Activated CD4-positive, alpha-beta T cell treated with anti-CD3 and anti-CD28 coated beads, Interleukin-2, amount 50 U/mL, for 1 hour (primary cell): ENCODE measurements at places on chromosomes 11 and 22.

- no peak for DNase-seq
Measured at GRCh38 chr11:97815667-97816066, 1205.1 kb upstream of the CNTN5 start.

GRCh38 chr11:117559698-117560097 is 232.0 kb downstream of the CEP164 start:
- no peak for DNase-seq

GRCh38 chr11:127037001-127037400 is 36.4 kb upstream of the KIRREL3 start:
- DNase-seq, result no peak

- DNase-seq, result no peak
Measured at GRCh38 chr11:41921746-41922390, 462.4 kb upstream of the LRRC4C start.

- no peak for DNase-seq
Measured at GRCh38 chr22:20043997-20044342, 23.1 kb downstream of the TANGO2 start.

DNA sequence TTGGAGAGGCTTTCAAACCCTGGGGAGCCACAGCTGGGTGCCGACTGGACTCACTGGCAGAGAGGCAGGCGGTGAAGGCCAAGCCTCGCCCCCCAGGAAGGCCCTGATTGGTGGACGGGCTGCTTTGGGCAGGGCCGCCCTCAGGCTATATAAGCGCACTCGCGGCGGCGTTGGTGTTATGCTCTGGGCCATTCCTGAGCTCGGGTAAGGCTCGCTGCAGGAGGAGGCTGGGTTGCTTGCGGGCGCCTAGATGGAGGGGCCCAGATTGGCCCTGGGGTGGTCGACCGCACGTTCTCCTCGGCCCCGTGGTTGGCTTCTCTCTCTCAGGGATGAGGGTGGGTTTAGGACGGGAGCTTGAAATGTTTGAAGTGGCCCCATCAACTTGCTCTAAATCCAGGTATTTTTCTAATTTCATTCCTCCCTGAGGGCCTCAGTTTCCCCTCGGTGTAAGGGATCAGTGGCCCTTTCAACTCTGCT is at the start of gene SPDYC:
SPDYC (plus strand) TSS at position 176 of the 477 bp plus-strand sequence. CDS start 1,125 bp downstream, outside the sequence.
- no peak for DNase-seq

DNA sequence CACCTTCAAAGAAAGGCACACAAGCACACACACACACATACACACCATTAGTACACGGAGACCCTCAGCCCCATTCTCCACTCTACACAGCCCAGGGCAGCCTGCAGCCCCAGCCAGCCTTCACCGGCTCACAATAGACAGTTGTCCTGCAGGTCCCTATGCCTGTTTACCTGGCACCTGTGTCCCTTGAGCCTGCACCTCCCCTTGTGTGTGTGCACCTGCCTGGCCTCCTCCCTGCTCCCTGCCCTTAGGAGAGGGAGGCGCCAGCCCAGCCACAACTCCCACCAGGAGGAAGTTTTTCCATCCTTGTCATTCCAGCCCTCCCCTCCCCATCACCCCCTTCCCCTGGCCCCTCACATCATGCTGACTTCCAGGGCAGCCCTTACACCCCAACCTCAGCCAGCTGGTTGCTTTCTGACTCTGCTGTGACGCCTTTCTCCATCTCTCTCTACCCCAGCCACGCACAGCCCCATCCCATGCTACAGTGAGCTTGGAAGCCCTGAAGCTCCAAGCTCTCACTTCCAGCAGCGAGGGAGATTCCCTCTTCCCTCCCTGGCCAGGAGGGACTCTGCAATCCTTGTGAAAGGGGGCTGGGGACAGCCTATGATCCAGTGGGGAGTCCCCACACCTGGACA is 4.4 kb downstream of the AHNAK start:
- DNase-seq, result no peak

- no peak for DNase-seq
Measured at GRCh38 chr22:31241200-31241599, 29.1 kb downstream of the LIMK2 start.

GRCh38 chr22:23716811-23717801 is 26.3 kb downstream of the RGL4 start:
- peak; percentile 78 for DNase-seq

GRCh38 chr11:96964661-96965060 is 574.8 kb downstream of the JRKL start:
- DNase-seq, result no peak

DNA sequence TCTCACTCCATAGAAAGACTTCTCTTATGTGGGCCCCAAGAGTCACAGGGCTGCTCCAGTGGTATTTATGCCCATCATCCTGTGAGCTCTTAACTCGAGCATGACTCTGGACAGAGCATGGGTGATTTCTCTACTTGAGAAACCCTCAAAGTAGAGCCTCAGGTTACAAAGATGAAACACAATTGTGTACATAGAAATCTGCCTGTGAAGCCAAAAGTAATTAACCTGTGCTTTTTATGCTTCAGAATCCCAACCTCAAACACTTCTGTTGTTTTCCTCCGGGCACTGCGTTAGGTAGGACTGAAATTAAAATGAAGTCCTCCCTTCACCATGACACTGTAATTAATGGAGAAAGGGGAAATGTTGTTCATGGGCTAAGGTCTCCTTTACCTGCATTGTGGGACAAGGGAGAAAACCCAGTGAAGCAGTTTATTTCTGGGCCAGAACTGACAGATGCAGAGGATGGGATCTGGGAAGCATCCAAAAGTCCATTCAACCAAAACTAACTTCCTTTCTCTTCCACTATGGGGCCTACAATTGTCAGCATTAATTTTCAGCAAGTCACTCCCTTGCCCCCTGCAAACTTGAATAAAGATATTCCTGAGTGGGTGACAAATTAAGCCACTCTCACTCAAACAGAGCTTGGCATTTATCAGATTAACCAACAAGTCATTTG is 24.1 kb upstream of the POU2AF1 start:
- DNase-seq, result no peak

GRCh38 chr11:68925611-68926010 is 21.9 kb downstream of the IGHMBP2 start:
- DNase-seq, result no peak

DNA sequence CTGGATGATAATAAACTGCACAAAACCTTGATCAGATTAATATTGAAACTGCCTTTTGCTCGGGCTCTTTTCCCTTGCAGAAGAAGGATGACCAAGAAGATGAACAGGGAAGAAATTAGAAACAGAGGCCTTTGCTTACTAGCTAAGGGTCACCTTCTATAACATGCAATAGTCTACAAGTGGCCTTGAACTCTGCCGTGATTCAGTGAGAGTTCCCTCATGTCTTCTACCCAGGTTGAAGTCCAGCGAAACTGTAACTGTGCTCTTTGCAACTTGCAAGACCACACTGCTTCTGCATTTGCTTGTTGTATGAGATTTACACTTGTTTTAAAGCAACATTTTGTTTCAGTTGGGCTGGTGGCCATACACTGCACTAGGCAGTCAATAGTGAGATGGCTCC is 108.4 kb downstream of the IGLL1 start:
- no peak for DNase-seq

DNA sequence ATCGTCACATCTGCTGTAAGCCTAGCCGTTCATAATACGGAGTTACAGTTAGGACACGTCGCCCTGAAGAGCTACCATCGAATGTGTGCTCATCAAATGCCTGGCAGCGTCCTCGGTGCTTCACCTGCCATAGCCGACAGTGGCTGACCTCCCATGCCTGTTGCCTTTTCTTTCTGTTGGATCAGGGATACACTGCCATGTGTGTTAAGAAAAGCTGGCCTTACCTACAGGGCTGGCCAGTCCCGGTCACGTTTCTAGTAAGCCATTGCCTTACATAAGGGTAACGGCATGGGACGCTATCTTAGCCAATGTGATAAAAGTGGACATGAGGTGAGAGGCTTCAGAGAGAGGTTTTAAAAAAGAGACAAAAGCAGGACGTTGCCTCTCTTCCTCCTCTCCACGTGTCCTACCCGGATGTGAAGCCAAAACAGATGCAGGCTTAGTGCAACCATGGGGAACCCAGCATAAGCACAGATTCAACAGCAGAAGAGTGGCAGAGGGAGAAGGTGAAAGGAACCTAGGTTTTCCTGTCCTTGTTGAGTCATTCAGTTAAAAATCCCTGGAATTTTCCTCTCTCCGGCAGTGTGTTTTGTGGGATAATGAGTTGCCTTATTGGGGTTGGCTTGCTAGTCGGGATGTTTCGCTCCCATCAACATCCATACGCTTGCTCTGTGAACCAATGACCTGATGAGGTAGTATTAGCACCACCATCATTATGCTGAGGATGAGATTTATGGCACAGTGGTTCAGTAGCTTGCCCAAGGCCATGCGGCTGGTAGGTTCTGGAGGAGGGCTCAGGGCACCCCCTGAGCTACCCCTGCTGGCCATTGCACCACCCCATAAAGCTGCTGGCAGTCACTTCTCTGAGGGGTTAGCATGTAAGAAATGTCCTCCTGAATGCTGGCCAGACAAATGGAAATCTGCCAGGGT is 67.4 kb upstream of the B3GAT1 start:
- no peak for DNase-seq

GRCh38 chr22:49011769-49012648 is 815.7 kb downstream of the BRD1 start:
- no peak for DNase-seq

DNA sequence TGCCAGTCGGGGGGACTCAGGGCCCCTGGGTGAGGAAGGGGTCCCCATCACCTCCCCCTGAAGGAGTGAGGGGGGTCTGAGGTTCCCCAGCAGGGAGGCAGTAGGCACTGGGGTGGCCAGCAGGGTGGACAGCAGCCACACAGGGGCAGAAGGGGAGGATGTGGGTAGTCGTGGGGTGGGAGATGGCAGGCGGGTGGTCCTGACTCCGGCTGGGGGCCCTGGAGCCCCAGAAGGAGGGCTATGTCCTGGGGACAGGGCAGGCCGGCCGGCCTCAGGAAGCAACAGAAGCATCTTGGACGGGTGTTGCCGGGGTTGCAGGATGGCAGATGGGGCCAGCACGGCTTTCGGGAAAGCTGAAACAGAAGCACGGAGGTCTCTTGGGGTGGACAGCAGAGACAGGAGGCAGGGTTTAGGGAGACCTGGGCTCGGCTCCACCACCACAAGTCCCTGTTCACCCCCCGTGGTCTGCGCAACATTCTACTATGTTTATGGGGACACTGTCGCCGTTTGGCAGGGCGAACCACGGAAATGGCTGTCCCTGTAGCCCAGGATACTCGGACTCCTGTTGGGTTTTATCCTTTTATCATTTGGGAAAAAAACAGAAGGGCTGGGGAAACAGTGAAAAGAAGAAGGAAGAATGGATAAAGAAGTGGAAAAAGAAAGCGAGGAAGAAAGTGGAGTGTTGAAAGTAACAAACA is 14.1 kb downstream of the VWCE start:
- DNase-seq, result no peak

DNA sequence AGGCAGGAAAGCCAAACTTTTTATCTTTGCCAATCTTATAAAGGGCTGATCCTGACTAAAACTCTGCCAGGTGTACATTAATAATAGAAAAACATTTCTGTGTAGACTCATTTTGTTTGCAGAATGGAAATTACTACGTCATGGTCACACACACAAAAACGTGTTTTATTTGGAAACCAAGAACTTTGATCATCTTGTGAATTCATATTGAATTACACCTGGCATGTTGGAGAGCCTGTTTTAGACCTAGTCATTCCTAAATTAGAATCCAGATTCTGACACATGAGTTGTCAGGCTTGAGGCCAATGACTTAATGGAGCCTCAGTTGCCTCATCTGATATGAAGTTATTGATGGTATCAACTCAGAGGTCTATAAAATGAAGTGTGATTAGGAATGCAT is 235.6 kb upstream of the TENM4 start:
- DNase-seq, result no peak

DNA sequence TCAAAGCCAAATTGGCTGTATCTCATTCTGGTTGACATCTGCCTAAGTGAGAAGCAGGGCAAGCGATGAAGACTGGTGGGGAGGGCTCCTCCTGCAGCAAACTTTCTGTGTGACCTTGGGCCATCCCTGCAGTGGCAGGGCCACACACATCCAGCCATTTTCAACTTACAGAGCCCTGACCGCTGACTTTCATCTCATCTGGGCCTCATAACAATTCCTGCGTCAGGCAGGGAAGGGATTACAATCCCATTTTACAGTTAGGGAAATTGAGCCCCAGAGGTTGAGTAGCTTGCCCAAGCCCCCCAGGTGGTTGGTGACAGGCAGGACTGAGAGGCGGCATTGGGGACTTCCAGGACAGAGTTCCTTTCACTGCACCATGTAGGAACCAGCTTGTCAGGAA is 21.9 kb downstream of the TPBGL start:
- DNase-seq, result no peak

DNA sequence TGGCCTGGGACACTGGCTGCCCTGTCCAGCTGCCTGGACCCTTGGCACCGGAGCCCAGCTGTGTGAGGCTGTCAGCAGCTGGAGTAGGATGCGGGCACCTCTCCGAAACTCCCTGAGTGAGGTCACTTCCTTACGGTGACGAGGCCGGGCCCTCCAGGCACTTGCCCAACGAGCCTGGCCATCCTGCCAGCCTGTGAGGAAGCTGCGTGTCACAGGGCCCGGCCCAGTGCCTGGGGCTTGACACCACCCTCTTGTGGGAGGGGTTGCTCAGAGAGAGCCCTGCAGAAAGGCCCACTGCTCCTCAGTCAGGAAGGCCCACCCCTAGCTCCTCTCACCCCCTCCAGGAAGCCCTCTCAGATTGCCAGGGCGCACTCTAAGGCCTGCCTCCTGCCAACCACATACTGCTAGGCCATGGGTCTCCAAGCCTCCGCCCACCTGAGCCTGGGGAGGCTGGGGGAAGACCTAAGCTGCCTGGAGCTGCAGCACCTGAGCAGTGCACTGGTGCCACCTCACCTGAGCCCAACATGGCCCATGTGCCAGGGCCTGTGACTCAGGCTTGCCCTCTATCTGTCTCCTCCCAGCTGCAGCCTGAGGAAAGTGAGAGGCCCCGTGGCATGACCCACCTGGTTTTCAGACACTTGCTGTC is 4.3 kb upstream of the PHLDA2 start:
- peak; percentile 25 for DNase-seq

DNA sequence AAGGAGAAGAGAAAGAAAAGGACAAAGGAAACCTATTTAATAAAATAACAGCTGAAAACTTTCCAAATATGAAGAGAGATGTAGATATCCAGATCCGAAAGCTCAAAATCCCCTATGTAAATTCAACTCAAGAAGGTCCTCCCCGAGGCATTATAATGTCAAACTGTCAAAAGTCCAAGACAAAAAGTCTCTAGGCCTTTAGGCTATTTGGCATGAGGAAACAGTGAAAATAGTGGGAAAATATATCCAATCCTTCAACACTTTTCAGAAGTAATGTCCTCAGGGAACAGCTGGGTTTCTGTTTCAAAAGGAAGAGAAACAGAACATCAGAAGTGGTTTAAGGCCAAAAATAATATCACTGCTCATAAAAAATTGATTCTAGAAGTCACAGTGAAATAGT is 1.9 kb upstream of the OR52E4 start:
- no peak for DNase-seq

DNA sequence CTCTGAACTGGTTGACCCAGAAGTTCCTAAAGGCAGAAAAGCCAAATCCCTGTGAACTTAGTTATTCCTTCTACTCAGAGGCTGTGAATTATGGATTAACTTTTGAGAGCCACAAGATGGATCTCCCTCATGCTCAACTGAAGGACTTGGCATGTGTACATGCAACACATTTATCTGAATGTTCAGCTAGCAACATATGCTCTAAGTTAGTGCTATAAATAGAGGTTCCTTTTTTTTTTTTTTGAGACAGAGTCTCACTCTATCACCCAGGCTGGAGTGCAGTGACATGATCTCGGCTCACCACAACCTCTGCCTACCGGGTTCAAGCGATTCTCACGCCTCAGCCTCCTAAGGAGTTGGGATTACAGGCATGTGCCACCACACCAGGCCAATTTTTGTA is 40.1 kb downstream of the EIF4ENIF1 start:
- no peak for DNase-seq
